Sciatic nerve (tissue), 2 donors: ENCODE measurements at places on chromosomes 7 and 10. TPM values are rescaled to one million over a fixed set of nuclear protein-coding genes. Genes with fewer than 3 reads are reported as not detected.
A peak's percentile ranks its signal among the peaks of the same experiment; 100 is the strongest.

GRCh38 chr10:373526-374309 is 238.5 kb downstream of the ZMYND11 start:
- no peak for DNase-seq

OR13A1 gene
- not detected for total RNA-seq

DNA sequence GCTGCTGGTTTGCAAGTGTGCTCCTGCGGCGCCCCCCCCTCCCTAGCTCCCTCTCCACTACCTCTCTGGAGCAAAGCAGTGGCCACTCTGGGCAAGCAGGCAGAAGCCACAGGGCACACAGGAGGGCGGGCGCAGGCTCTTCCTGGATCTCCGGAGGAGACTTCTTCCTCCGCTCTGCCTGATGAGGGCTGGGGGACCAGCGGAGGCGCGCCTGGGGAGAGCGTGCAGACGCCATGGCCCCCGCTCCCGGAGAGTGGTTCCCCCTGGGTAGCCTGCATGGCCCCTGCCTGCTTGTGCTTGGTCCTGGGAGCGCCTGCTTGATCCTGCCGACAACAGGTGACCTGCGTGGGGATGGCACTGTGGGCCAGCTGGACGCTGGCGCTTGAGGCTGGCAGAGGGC is 29.0 kb downstream of the ANKMY2 start:
- DNase-seq = no peak

- peak; percentile 86 for DNase-seq
These were observed at the start of gene FHIP2A for GRCh38 chr10:114821293-114821914. Gene FHIP2A (plus strand): TSS chr10:114821780. CDS start chr10:114822079, 299 bp downstream.

DNA sequence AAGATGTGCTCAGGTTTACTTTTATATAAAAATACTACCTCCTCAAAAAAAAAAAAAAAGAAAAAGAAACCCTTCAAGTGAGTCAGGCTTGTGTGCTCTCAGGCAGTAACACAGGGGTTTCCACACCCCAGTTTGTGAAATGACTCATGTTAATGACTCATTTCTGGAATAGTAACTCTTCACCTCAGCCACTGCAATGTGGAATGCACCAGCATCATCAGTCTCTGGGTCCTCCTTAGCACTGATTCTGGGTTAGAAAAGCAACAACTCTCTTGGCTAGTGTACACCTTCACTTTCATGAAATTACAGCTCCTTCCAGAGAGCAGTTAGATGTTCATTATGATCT is 110.6 kb downstream of the EMX2 start:
- DNase-seq = no peak

DNA sequence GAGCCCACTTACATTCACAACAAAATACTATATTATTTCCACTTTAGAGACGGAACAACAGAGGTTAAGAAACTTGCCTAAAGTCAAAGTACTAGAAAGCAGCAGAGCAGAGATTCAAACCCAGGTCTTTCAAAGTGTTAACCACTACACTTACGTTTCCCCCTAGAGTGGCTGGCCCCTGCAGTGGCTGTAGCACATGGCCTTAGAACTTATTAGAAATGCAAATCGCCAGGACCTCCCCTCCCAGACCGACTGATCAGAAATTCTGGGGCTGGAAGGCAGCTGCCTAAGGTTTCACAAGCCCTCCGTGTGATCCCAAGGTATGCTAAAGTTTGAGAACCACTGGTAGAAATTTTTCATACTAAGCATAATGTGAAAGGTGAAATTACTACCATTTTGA is 8.1 kb downstream of the MPP7 start:
- no peak for DNase-seq

DNA sequence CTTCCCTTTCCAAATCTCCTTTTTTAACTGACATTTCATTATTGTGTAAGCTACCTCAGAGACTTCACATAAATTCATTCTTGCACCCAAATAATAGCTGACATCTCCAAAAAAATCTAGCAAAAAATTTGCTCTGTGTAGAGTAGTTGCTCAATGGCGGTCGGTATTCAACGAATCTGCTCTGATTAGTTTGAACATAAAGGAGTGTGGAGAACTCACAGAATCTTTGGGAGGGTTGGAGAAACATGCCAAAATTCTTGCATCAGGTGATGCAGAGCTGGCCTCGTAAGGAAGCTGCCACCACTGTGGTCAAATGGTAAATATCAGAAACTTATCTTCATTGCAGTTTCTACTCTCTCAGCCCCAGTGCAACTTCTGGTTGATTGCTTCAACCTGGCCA is 201.2 kb upstream of the MDFIC start:
- no peak for DNase-seq

CNPY1 gene
- total RNA-seq = not detected

ARID5B gene
- total RNA-seq = 63.8 TPM

AMZ1 gene
- total RNA-seq = 0.31 TPM

DNA sequence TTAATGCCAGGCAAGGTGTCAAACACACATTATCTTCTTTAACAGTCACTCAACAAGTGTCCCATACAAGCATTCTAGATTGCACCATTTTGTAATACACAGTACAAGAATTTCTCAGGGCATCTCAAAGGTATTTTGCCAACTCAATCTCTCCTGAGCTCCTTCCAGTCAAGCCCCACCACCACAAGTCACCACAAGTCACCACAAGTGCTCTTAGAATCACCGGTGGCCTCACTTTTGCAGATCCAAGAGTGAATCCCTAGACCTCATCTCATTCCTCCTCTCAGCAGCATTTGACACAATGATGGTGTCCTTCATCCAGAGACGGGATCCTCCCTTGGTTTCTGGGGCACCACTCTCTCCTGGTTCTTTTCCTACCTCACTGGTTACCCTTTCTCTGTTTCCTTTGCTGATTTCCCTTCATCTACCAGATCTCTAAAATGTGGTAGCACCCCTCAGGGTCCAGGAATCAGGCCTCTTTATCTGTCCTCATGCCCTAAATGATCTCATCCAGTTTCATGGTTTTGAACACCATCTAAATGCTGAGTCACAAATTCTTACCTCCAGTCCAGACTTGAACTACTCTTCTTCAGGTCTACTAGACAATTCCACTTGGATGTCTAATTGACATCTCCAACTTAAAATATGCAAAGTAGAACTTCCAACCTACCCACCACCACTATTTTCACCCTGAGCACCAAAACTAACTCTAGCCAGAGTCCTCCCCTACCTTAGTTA is 26.9 kb downstream of the VPS41 start:
- no peak for DNase-seq

DNA sequence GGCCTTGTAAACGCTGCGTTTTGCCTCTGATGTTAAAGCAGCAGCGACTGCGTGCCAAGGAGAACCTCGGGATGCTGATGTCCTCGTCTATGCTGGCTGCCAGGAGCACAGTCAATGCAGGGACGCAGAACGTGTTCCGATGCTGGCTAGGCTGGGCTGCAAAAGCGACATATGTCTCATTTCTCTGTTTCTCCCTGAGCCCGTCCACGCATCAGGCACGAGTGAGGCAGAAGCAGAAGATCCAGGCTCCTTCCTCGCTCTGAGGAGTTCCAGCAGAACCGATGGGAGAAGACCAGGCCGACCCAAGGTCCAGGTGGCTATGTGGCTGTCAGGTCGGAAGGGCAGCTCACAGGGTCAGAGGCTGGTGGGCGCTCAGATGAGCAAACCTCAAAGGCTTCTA is 3.7 kb upstream of the FOXL3 start:
- no peak for DNase-seq

GRCh38 chr10:131250454-131251145 is 60.9 kb downstream of the TCERG1L start:
- no peak for DNase-seq

DNA sequence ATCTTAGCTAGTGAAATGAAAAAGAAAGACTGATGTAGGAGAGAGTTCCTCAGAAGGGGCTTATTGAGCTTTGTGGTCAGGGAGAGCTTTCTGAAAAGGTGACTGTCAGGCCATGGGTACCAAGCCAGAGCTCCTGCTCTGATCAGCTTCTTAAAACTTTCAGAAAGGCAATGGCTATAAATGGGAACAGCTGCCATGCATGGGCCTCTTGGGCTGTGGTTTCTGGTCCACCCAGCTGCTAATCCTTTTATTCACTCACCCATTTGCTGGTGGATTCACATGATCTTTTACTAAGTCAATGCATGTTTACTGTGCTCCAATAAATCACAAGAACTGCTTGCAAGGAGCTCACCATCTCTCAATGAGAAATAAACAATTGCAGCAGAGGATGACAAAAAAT is 60.1 kb upstream of the ZPBP start:
- no peak for DNase-seq

- DNase-seq = no peak
These were observed 153.4 kb upstream of the LRGUK start for GRCh38 chr7:133973710-133974109.

DNA sequence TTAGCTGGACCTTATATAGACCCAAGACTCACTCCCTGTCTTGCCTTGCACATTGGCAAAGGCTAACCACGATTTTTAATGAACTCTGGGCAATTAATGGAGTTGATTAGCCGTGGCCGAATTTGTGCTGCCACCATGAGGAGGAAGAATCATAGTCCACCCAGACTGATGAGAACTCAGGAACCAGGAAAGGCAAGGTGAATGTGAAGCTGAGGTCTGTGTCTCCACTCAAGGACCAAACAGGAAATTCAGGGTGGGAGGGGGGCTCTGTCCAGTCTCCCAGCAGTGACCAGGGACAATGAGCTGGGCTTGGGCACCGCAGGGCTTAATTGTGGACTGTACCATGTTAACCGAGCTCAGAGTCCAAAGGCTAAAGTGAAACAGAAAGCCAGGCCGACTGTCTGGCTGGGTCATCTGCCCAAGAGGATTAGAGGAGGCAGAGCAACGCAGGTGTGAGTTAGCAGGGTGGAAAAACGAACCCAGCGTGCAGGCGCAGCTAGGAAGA is 127.0 kb upstream of the JCAD start:
- DNase-seq = no peak

GRCh38 chr10:55629793-55630490 is 731.1 kb downstream of the ZWINT start:
- no peak for DNase-seq

DNA sequence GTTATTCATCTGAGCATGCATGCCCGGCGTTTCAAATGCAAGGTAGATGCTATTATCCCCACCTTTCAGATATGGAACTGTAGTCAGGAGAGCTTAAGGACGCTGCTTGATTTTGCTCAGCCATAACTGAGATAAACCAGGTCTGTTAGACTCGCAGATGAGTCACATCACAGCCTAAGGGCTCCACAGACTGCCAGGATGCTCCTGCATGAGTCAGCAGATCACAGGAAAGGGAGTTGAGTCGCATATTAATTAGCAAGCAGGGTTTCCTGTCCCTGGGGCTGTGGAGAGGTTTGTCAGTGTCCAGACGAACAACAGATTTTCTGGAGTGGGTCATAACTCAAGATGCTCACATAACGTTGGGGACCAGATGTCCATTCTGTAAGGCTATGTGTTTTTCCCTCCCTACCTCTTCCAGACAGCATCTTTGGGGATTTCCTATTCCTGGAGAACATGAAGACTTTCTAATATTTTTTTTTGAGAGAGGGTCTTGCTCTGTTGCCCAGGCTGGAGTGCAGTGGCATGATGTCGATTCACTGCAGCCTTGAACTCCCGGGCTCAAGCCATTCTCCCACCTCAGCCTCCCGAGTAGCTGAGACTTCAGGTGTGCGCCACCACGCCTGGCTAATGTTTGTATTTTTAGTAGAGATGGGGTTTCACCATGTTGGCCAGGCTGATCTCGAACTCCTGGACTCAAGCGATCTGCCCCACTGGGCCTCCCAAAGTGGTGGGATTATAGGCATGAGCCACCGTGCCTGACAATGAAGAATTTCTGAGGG is 36.7 kb downstream of the PFKFB3 start:
- DNase-seq = no peak

HSPA12A gene
- 139 TPM for total RNA-seq

FERD3L gene
- total RNA-seq = not detected

- DNase-seq = peak; percentile 60
These were observed 9.7 kb upstream of the VSIR start for GRCh38 chr10:71782917-71783490.

DNA sequence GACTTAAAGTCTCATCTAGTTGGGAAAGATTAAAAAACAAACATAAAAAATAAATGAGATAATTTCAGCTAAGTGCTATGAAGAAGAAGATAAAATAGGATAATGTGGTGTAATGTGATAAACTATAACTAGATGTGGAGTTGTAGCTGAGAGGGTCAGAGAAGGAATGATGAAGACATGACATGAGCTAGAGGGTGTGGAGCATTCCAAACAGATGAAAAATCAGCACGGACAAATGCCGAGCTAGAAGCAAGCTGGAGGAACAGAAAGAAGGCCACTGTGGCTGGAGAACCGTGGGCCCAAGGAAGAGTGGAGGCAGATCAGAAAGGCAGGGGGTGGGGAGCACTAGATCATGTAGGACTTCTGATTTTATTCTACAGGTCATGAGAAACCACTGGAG is 70.6 kb downstream of the CDK6 start:
- DNase-seq = no peak

- no peak for DNase-seq
These were observed 9.8 kb upstream of the AEBP1 start for GRCh38 chr7:44094365-44094764.

DNA sequence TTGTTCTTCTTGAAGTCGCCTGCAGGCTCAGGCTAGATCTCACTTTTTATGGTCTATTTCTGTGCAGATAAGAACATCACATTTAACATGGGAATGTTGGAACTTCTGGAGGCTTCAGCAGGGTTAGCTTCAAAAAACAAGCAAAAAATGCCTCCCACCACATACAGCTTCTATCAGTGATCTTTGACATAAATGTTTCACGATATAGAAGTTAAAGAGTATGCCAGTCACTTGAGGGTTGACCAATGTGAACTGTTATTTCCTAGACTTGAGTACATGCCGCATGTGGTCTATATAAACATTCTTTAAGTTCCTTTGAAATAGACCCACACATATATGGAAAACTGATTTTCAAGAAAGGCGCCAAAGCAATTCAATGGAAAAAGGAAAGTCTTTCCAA is 219.2 kb upstream of the KLF14 start:
- no peak for DNase-seq

DNA sequence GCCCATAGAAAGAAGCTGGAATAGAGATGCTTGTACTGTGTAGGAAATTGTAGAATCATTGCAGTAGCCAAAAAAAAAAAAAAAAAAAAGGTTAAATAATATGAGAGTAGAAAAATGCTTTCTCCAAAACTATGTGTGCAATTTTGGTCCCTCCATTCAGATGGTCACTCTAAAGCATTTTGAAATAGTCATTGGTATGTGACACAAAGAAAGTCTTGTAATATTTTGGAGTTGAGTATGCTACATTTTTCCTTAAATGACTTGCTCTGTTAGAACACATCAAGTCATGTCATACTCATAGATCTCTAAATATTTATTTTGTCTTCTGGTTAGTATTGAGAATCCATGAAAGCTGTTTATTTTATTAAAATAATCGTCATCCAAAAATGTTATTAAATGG is 424.4 kb downstream of the PLXDC2 start:
- DNase-seq = no peak

GRCh38 chr10:4691301-4691700 is 134.7 kb upstream of the AKR1E2 start:
- DNase-seq = no peak

PRKG1 gene
- 20.0 TPM for total RNA-seq

GRCh38 chr7:10128748-10129147 is 844.9 kb upstream of the PHF14 start:
- no peak for DNase-seq

GRCh38 chr10:6148251-6148701 is 54.5 kb upstream of the PFKFB3 start:
- no peak for DNase-seq

NPY gene
- total RNA-seq = 2.1 TPM
